GM12878 (cell line): ENCODE measurements at places on chromosomes 6 and 20.

DNA sequence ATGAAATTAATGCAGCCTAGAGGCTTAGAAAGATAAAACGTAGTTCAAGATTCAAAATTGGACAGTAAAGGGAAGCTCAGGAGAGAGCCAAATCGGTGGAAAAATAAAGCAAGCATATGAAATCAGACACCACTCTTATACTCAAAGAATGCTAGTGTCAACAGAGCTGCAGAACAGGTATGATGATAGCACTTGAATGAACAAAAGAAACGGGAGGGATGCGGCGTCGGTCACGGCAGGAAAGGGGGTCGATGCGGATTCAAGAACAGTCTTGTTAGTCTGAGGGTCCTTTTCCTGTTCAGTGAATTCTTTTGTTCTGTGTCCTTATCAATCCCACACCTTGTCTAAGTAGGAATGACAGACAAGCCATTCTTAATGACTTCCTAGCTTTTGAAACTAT, 114.4 kb downstream of the FOXC1 start:
- no peak for DNase-seq

DNA sequence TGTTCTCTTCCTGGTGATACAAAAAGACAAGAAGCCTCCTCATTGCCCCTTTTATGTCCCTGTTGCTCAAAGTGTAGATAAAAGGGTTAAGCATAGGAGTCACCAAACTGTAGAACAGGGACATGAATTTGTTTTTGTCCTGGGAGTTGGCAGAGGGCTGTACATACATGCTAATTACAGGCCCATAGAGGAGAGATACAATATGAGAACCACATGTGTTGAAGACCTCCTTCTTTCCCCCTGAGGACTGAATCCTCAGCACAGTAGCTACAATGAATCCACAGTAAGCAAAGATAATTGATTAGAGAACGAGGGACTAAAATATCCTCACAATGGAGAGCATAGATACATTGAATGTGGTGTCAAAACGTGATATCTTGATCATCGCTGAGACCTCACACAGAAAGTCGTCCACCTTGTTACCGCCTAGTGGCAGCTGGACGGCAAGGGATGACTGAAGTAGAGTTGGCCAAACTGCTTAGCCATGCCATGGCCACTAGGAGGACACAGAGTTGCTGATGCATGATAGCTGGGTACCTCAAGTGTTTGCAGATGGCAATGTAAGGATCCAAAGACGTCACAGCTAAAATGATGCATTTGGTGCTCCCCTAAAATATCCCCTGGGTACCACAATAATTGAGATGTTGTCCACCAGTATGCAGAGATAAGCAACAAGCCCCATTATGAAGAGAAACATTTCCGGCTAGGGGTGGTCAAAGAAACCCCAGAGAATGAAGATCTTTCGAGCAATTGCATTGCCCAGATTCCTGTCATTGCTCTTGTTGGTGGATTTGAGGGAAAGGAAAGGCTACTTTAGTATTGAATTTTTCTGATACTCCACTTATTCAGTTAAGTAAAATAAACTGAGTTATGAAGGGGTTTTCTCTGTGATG, 15.0 kb downstream of the OR2B3 start:
- DNase-seq = no peak

GRCh38 chr20:38253571-38253970, 7.0 kb downstream of the KIAA1755 start:
- no peak for DNase-seq

DNA sequence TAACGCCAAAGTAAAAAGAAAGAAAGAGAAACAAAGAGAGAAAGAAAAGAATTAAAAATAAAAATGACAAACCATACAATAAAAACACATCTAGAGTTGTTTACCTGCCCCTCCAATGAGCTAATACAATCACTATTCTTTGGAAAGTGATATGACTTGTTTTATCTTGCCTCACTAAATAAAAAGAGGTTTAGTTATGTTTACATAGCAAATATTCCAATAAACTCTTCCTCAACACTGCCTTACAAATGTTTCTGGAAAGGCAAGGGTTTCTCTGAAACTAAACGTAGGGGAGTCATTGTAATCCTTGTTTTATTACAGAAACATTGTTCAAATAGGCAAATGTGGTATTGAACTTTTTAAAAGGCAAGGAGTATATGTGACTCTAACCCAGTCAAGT, 396.2 kb downstream of the EPM2A start:
- no peak for DNase-seq

DNA sequence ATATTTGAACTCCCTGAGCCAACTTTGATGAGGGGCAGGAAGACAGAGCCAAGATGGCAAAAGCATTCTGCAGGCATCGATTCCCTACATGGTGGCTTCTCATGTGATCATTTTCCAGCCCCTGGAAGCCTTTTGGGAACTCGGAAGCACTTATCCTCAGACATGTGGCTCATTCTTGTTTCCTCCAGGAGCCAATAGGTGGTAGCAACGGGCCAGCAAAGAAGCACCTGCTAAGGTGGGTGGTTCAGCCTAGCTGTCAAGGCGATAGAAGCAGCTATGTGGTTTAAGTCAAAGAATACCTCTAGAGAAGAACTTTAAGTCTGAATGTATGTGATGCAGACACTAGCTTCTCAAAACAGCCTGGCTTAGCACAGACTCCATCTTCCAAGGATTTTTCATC, 64.9 kb upstream of the PAX1 start:
- DNase-seq = no peak

GRCh38 chr6:75397656-75398465, 95.7 kb downstream of the FILIP1 start:
- no peak for DNase-seq

DNA sequence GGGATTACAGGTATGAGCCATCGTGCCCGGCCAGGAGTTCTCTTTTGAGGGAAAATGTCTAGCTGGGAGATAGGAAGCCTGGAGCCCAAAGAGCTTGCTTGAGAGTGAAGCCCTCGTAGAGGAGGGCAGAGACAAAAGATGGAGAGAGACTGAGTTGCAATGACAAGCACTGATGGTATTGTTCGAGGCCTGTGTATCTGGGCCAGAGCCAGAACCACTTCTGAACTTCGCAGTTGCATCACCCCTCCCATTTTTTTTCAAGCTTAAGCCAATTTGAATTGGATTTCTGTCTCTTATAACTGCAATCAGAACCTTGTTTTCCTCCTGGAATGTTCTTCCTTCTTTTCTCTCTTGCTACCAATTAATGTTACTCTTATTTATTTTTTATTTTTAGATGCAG, 83.1 kb downstream of the KCNB1 start:
- DNase-seq = no peak

DNA sequence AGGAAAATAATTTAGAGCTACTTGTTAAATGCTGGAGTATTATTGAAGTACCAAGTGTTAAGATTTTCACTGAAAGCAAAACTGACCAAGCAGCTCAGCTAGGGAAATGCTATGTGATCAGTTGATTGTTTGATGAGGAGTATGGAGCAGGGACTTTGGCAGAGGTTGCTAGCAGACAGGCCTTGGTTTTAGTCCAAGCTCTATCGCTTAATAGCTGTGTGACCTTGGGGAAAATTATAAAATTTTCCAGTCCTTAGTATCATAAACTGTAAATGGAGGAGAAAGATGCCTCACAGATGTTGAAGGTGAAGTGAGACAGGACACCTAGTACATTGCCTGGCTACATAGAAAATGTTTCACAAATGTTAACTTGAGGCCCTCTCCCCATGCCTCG, 136.6 kb downstream of the MTHFD1L start:
- no peak for DNase-seq

GRCh38 chr20:37406010-37406998, 60.4 kb downstream of the SRC start:
- DNase-seq = no peak

GRCh38 chr20:23115822-23116221, 29.7 kb upstream of the CD93 start:
- DNase-seq = peak; percentile 33

DNA sequence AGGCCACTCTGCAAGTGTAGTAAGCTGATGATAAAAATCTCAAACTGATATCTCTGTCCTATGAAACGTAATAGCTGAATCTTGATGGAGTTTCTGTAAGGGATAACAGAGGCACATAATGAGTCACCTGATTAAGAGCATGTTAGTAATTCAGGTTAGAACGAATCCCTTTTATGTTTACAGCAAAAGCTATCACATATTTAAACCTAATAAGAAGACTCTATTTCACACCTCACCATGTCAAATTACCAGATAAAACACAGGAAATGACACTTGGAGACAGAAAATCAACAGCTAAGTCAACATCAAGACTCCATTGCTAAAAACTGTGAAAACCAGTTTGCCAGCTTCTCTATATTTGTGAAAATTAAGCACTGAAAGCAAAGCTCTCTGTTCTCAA, 11.8 kb downstream of the CST7 start:
- DNase-seq = no peak

DNA sequence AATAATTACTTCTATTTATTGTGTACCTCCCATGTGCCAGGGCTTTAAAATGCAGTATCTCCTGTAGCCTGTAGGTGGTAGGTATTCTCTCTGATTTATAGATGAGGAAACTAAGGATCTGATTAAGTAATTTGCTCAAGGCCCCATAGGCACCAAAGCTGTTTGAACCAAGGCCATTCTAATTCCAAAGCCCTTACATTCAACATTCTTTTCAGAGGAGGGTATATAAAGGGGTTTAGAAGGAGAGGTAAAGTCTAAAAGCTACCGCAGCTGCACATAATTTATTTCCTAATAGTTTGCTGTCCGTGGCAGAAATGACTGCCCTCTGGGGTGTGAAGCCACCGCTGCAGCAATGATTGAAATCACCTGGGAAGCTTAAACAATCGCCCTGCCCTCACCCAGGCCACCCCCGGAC, 95.0 kb upstream of the FAM8A1 start:
- no peak for DNase-seq
